Progenitor cell of endocrine pancreas (in vitro differentiated cells): ENCODE measurements at places on chromosomes 6 and 20.
A peak's percentile ranks its signal among the peaks of the same experiment; 100 is the strongest.

- no peak overlapping the region for H3K27ac ChIP-seq
- H3K4me1 ChIP-seq, result peaks cover 37% of the 10 kb centered on the region
- no peaks in the 10 kb centered on the region for H3K36me3 ChIP-seq
- H3K27me3 ChIP-seq, result peaks cover 39% of the 10 kb centered on the region
These were observed 263.0 kb downstream of the FOXC1 start for GRCh38 chr6:1872649-1873131.

DNA sequence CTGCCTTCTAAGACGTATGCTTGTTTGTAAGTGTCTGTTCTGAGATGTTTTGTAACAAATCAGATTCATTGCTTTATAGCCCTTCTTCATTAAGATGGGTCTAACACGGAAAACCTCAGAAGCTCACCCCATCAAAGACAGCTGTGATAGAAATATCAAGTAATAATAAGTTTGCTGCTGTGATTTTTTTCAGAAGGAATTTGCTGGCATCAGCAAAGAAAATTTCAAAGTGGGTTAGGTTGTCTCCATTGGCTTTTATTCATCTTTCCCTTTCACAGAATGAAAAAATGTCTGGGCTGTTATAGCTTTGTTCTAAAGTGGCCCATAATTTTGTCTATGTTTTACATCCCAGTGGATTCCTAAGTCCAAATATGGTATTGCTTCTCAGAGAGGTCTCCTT, 81.4 kb downstream of the SLX4IP start:
- H3K4me3 ChIP-seq, result no peak overlapping the region
- H3K27ac ChIP-seq, result no peak overlapping the region
- H3K36me3 ChIP-seq, result no peaks in the 10 kb centered on the region
- H3K27me3 ChIP-seq, result no peaks in the 10 kb centered on the region

- no peak overlapping the region for H3K4me3 ChIP-seq
- no peak for DNase-seq
- no peaks in the 10 kb centered on the region for H3K4me1 ChIP-seq
- H3K27me3 ChIP-seq, result no peaks in the 10 kb centered on the region
- H3K36me3 ChIP-seq, result no peaks in the 10 kb centered on the region
These were observed 606.0 kb upstream of the BTBD3 start for GRCh38 chr20:11311659-11312224.

DNA sequence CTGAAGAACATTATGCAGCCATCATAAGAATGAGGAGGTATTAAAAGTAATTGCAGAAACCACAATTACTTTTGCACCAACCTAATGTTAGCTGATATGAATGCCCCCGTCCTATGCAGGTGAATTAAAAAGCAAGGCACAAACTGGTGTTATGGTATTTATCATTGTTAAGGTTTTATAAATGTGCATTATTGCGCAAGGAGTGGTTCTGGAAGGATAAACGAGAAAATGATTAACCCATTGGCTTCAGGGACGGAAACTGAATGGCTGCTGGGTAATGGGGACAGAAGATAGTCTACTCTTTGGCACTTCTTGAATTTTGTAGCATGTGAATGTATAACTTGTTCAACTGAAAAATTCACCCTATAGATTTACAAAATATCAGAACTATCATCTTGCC, 148.6 kb upstream of the SALL4 start:
- no peak overlapping the region for H3K4me3 ChIP-seq
- H3K36me3 ChIP-seq, result peaks cover 3% of the 10 kb centered on the region
- H3K27me3 ChIP-seq, result no peaks in the 10 kb centered on the region
- H3K27ac ChIP-seq, result peak overlapping the region; percentile 56

DNA sequence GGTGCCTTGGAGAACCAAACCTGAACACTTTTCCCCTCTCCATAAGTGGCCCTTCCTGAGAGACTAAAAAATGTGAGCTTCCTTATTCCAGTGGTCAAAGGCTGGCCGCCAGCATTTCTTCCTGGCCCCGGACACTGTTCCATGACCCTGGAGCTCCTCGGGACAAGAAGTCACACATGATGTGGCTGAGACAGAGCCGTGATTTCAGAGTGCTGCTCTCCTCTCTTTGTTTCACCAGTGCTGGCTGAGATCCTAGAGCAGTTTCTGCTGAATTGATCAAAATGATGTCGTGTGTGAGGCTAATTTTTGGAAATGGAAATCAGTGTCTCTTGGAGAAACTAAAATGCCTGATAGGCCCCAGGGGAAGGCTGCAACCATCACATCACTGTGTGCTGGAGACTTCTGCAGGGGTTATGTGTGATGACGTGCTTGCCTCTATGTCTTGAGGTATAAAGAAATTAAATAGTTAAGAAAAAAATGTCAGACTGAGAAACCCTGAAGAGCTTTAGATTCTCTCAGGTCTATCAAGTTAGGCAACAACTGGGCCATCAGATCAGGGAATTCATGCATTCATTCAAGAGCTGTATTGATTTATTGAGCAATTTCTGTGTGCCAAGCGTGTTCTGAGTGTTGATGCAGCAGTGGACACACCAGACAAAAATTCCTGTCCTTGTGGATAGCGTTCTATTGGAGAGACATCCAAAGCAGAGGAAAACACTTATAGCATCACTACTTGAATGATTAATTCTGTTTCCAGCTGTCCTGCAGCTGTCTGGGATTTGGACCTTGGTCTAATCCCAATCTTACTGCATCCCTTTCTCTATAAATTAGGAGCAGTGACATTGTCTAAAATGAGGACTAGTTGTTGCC, 72.7 kb upstream of the CCN6 start:
- no peak overlapping the region for H3K4me3 ChIP-seq
- peaks cover 2% of the 10 kb centered on the region for H3K36me3 ChIP-seq
- DNase-seq, result no peak

- no peaks in the 10 kb centered on the region for H3K27me3 ChIP-seq
- H3K4me1 ChIP-seq, result no peaks in the 10 kb centered on the region
- H3K36me3 ChIP-seq, result peaks cover 23% of the 10 kb centered on the region
- no peak overlapping the region for H3K27ac ChIP-seq
- no peak overlapping the region for H3K4me3 ChIP-seq
These were observed 90.4 kb downstream of the SERAC1 start for GRCh38 chr6:158077676-158078075.

- H3K27me3 ChIP-seq, result peaks cover 60% of the 10 kb centered on the region
- H3K27ac ChIP-seq, result no peak overlapping the region
- no peaks in the 10 kb centered on the region for H3K36me3 ChIP-seq
- DNase-seq, result no peak
- peak overlapping the region; percentile 81 for H3K4me3 ChIP-seq
- H3K4me1 ChIP-seq, result peaks cover 23% of the 10 kb centered on the region
These were observed 87.1 kb downstream of the TMEM242 start for GRCh38 chr6:157236040-157236725.

DNA sequence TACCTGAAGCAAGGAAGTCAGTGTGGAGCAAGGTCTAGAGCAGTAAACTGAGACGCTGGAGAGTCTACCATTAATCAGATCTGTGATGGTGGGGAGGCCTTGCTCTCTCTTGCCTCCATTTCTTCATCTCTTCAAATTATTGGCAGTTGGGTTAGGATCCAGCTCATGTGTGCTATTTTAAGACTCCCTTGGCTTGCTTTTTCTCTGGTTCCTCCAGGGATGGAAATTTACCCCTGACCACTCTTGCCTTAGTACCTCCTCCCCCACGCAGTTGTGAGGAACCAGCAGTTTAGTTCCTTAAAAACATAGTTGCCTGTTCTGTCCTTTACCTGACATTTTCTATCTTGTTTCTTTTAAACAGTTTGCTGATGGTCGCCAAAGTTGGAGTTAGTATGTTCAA, 7.4 kb downstream of the TMEM14C start:
- H3K36me3 ChIP-seq, result peaks cover 23% of the 10 kb centered on the region
- H3K4me3 ChIP-seq, result no peak overlapping the region
- no peak overlapping the region for H3K27ac ChIP-seq
- no peak for DNase-seq
- peaks cover 7% of the 10 kb centered on the region for H3K4me1 ChIP-seq
- H3K27me3 ChIP-seq, result no peaks in the 10 kb centered on the region

DNA sequence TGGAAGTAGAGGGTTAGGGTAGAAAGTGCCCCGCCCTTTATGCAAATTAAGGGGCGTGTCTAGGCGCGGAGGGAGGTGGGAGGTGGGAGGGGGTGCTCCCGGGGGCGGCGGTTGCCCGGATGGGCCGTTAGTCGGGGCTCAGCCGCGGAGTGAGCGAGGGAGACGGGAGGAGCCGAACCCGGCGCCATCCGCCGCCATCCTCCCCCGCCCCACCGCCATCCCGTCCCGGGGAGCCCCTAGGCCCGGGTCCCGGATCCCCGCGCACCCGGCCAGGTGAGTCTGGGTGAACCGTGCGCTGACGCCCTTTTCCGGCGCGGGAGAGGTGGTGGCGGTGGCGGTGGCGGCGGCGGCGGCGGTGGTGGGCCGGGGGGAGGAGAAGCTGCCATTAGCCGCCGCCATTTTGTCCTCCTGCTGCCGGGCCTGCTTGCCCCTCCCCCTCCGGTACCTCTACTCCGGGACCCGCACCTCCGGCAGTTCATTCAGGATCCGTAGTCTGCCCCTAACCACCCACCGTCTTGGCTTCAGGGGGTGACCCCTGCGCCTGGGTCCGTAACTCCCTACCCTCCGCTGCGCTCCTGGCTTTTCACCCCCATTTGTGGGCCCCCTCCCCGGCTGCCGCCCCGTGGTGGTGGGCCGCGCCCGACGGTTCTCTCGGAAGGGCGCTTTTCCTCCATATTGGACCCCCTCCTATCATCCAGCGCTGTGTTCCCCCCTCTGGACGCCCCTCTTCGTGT, at the start of gene PRRC2A:
TSS of gene PRRC2A (plus strand) at position 130 of the 734 bp plus-strand sequence. CDS start 2,075 bp downstream, outside the sequence.
- peak within 1 kb of the TSS; percentile 98 for H3K27ac ChIP-seq
- H3K36me3 ChIP-seq, result peaks cover 16% of the 10 kb centered on the region
- no peaks in the 10 kb centered on the region for H3K27me3 ChIP-seq
- peak; percentile 91 for DNase-seq
- H3K4me3 ChIP-seq, result peak within 1 kb of the TSS; percentile 89

GRCh38 chr6:3751730-3752530, 417 bp upstream of the PXDC1 start:
- H3K36me3 ChIP-seq, result no peaks in the 10 kb centered on the region
- H3K4me1 ChIP-seq, result peaks cover 11% of the 10 kb centered on the region
- DNase-seq, result peak; percentile 82
- H3K27ac ChIP-seq, result peak overlapping the region; percentile 56

GRCh38 chr6:78864957-78865356, 2.4 kb upstream of the IRAK1BP1 start:
- no peak overlapping the region for H3K27ac ChIP-seq
- no peak overlapping the region for H3K4me3 ChIP-seq
- DNase-seq, result no peak
- no peaks in the 10 kb centered on the region for H3K36me3 ChIP-seq

DNA sequence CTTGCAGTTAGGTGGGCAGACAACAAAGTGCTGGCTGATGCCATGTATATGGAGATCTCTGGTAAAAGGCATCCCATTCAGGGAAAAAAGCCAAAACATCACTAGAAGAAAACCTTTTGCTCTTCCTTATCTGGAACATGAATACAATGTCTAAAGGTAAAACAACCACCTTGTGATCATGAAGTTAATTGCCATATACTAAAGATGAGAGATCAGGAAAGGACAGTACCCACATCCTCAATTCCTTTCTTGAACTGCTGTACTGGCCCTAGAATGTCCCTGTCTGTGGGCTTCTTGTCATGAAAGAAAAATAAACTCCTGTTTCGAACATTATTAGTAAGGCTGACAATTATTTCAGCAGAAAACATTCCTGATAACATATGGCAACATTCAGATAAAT, 19.3 kb downstream of the DEK start:
- H3K4me3 ChIP-seq, result no peak overlapping the region
- H3K27ac ChIP-seq, result no peak overlapping the region
- H3K36me3 ChIP-seq, result peaks cover 29% of the 10 kb centered on the region
- no peak for DNase-seq

DNA sequence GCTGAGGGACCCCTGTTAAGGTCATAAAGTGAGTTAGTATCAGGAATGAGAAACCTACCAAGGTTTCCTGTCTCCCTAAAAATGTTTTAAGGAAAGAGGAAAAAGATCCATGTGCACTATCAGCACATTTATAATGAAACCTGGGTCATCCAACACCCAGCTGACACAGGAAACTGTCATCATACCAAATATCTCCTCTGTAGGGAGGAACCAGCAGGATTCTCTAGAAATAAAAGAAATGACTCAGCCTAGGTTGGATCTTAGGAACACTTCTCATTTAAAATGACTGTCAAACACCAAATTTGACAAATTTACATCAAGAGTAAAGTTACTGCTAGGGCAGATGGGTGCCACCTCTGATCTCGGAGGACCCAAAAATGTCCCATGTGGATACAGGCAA, 21.7 kb downstream of the GFOD1 start:
- H3K4me3 ChIP-seq, result no peak overlapping the region
- H3K36me3 ChIP-seq, result no peaks in the 10 kb centered on the region
- H3K27ac ChIP-seq, result no peak overlapping the region
- peaks cover 21% of the 10 kb centered on the region for H3K27me3 ChIP-seq

- H3K4me1 ChIP-seq, result no peaks in the 10 kb centered on the region
- no peak for DNase-seq
- no peak overlapping the region for H3K27ac ChIP-seq
- no peaks in the 10 kb centered on the region for H3K36me3 ChIP-seq
- H3K27me3 ChIP-seq, result peaks cover 4% of the 10 kb centered on the region
These were observed 15.0 kb upstream of the ETV7 start for GRCh38 chr6:36402481-36402880.

DNA sequence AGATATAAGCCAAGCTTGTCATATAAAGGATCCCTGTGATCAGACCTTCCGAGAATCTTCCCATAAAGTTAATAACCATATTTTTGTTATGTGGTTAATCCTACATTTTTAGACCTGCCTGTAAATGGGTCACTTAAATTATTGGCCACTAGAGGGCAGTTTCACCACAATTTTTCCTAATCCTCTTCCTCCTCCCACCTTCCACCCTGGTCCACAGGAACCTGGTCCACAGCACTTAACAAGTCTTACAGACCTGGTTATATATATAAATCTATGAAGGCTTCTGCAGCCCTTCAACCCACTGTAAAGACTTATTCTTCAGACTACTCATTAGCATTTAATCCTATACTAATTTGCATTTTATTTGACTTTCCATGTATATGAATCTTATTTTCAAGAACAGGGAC, 28.3 kb downstream of the MRS2 start:
- H3K27ac ChIP-seq, result no peak overlapping the region
- no peaks in the 10 kb centered on the region for H3K27me3 ChIP-seq
- H3K4me3 ChIP-seq, result no peak overlapping the region
- DNase-seq, result no peak
- no peaks in the 10 kb centered on the region for H3K4me1 ChIP-seq

DNA sequence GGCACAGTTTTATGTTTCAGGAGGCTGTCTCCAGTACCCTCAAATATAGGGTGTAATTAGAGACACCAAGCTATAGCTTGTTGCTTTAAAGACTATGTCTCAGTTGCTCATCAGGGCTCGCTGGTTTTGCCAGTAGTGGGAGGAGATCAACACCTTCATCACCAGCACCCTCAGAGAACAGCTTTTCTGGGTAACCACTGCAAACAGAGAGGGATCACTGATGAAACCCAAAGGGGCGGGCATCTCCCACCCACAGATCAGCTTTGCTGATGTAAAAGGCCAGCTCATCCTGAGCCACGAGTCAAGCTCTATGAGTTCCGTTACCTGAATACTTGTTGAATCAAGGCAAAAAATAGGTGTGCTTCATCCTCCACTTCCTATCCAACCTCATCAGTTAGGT, 187.7 kb downstream of the AIG1 start:
- no peak overlapping the region for H3K27ac ChIP-seq
- peaks cover 10% of the 10 kb centered on the region for H3K36me3 ChIP-seq
- no peaks in the 10 kb centered on the region for H3K27me3 ChIP-seq
- H3K4me3 ChIP-seq, result no peak overlapping the region
- H3K4me1 ChIP-seq, result peaks cover 3% of the 10 kb centered on the region
